ENCODE measurements at places on chromosomes 13 and 19.

GRCh38 chr13:37453246-37453645, 145.3 kb downstream of the POSTN start:
- DNase-seq = no peak

GRCh38 chr13:76223565-76223964, 587.4 kb downstream of the LMO7 start:
- DNase-seq = no peak

DNA sequence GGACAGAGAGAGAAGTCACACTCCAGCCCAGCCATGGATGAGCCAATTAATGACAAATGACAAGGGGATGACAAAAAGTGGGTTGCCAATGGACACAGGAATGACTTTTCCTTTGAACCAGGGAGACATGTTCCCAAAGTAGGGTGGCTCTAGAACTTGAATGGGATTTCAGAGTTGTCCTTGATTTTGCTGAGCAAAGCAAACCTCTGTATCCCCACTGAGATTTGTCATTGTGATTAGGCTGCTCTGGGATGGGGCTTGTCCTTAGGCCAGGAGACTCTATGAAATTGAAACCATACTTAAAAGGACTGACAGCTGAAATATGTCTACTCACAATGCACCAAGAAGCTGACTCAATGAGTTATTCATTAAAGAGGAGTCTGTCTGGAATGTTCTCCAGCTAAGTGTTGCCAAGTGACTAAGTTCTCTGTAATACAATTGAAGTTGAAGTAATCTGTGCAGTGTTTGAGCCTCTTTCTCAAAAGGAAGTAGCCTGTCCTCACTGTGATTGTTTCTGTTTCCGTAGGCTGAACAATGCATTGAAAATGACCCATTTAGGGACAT, 69.0 kb upstream of the PCDH9 start:
- DNase-seq = no peak

- no peak for DNase-seq
Observed at GRCh38 chr13:100899720-100900316, 225.2 kb upstream of the TMTC4 start.

GRCh38 chr13:35729926-35730627, 253.6 kb upstream of the MAB21L1 start:
- no peak for DNase-seq

DNA sequence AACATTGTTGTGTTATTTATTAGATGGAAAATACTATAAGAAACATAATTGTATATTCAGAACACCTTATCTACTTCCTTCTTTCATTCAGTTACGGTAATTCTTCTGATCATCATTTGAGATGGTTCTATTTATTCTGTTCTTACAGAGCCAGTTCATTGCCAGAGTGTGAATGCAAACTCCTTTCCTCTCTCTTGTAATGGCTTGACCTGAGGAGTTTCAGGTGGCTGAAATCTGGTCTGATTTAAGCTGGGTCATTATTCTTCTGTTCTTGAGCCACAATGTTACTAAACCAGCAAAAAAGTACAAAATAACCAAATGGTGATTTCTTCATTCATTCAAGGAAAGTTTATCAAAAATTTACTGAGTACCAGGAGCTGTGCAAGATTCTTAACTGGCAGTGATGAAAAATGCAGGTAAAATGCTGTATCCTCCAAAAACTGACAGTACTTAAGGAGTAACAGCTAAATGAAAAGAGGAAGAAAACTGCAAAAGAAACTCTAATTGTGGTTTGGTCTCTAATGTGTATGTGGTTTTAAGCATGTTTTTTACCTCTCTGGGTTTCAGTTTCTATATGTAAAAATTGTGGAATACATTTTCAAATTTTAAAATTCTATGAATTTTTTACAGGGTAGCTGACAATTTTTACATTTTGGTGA, 182.4 kb upstream of the UFM1 start:
- DNase-seq = no peak

DNA sequence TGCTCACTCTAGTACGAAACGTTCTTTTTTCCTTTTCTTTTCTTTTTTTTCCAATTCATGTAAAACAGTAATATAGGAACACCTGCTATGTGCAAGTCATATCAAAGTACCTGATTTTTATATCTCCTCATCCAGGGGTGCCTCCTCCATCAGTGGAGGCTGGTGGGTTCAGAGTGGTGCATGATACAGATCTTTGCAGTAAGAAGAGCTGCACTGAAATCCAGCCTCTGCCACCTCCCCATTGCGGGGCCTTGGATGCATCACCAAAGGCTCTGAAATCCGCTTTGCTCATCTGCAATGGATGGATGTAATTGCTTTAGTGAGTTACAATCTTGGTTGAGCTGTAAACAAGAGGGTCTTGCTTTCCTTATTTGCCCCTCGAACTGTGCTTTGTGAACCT, 38.3 kb downstream of the GPR12 start:
- no peak for DNase-seq

GRCh38 chr19:33686687-33687480, 65.1 kb downstream of the CHST8 start:
- DNase-seq = peak; percentile 44

DNA sequence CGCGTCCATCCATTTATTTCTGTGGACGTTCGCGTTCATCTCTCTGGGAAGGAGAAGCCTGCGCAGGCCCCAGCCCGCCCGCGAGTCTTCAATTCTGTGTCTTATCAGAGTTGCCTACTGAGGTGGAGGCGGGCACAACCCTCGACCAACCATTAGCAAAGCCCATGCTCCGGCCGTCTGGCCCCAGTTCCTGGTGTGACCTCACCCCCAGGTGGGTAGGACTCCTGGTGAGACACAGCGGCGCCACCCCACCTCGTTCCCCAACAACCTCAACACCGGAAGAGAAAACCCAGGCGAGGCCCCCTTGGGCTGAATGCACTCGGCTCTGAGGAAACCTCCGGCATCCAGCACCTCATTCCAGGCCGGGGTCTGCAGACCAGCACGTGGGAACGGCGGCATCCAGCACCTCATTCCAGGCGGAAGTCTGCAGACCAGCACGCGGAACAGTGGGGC, 14.7 kb downstream of the ZNF787 start:
- no peak for DNase-seq

- no peak for DNase-seq
Observed at GRCh38 chr19:16527971-16528521, 14.2 kb downstream of the CHERP start.

DNA sequence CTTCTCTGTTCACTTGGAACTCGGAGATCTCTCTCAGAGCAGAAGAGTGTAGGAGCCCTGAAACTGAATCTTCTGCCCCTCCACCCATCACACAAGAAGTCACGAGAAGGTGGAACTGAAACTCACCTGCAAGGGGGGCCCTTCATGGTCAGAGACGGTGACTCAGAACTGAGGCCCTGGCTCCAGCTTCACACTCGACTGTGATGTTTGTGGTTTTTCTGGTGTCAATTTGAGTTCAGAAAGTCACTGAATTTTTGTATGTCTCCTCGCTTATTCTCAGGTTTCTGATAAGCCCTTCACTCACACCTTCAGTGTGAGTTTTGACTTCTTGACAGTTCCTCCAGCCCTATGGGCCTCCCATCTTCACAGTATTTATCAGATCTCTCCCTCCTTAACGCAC, 23.1 kb downstream of the SIGLEC5 start:
- no peak for DNase-seq

DNA sequence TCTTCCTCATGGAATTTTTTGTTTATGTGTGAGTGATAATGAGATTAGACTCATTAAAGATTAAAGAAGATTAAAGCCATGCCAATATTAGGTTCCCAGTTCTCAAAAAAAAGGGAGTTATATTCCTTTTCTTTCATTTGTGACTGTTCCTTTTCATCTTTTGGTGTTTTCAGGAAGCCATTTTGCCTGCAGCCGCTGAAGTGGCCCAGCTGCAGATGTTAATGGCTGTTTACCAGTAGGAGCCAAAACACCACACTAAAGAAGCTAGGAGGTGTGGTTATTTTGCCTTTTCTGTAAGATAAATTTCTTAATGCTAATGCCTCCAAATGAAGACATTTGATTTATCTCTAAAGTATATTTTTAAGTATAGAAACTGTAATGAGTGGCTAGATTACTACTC, 36.3 kb downstream of the ITGBL1 start:
- DNase-seq = no peak

- no peak for DNase-seq
Observed at GRCh38 chr13:79398915-79399314, 7.1 kb downstream of the RBM26 start.

DNA sequence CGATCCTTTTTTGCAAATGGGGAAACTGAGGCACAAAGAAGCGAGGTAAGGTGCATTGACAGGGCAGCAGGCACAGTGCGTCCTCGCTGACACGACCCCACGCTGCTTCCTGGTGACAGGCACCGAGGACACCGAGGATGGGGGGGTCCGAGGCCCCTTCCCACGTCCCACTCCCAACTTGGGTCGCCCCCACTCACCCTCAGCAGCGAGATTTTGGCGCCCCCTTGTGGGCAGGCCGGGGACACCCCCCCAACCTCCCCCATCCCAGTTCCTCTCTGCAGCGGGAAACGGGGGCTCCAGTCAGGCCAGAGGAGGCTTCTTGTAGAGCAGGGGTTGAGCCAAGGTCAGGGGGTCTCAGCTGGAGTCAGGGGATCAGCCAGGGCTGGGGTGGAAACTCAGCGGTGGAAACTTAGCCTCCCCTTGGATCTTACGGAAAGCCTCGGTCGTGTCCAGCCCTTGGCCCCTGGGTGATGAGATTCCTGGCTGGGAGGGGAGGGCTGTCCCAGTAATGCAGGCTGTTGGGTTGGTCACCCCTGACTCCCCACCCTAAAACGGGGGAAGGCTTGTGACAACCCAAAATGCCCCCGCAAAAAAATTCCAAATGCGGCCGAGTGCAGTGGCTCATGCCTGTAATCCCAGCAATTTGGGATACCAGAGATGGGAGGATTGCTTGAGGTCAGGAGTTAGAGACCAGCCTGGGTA, 8.2 kb downstream of the SMIM24 start:
- no peak for DNase-seq

GRCh38 chr19:17358395-17358794, 18.7 kb downstream of the PLVAP start:
- DNase-seq = no peak

- DNase-seq = no peak
Observed at GRCh38 chr13:59521549-59521948, 642.2 kb downstream of the DIAPH3 start.

Measured in dorsolateral prefrontal cortex (tissue), 122 donors.